Activated CD4-positive, CD25-positive, alpha-beta regulatory T cell (primary cell): ENCODE measurements at places on chromosomes 6 and 20.

GRCh38 chr6:125611573-125612344, 137.7 kb upstream of the HEY2 start:
- DNase-seq = no peak

GRCh38 chr6:155228546-155229166, 35.2 kb upstream of the CLDN20 start:
- DNase-seq = no peak

DNA sequence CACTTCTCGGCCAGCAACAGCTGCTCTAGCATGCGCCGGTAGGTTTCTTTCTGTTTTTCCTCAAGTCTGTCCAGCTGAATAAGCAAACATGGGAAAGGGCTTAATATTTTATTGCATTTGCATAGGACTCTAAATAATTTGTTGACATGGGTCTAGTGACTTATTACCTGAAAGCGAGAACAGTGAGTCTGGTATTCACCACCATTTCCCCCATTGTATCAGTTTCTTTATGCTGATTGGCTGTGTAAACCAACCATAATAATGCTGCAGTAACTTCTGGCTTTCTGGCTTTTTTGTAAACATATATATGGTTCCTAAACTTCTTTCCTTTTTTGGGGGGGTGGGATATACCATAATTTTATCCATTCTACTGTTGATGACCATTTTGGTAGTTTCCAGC, 69.1 kb upstream of the TMEM30A start:
- no peak for DNase-seq

DNA sequence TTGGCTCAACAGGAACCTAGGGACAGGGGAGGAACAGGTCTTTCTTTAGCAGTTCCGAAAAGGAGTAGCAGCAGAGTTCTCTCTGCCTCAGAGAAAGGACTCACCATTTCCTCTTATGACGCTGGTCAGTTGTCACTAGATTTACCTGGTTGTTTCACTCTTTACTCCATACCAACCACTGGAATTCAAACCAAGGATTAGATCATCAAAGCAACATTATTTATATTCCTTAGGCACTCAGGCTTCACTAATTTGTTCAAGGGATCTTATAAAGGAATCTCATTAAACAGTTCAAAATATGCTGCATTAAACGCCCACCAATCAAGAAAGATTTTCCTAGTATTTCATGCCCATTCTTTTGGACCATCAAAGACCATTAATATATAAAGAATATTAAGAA, 1129.5 kb upstream of the MAP3K7 start:
- no peak for DNase-seq

GRCh38 chr6:33981861-33982260, 164.0 kb downstream of the GRM4 start:
- DNase-seq = no peak

GRCh38 chr6:15995493-15995892, 133.4 kb upstream of the MYLIP start:
- DNase-seq = no peak

- DNase-seq = no peak
These were observed 26.1 kb downstream of the NPEPL1 start for GRCh38 chr20:58718729-58719128.

GRCh38 chr6:163175301-163175700, 239.2 kb upstream of the QKI start:
- no peak for DNase-seq

- DNase-seq = no peak
These were observed 14.9 kb downstream of the ZBTB2 start for GRCh38 chr6:151376440-151376839.

DNA sequence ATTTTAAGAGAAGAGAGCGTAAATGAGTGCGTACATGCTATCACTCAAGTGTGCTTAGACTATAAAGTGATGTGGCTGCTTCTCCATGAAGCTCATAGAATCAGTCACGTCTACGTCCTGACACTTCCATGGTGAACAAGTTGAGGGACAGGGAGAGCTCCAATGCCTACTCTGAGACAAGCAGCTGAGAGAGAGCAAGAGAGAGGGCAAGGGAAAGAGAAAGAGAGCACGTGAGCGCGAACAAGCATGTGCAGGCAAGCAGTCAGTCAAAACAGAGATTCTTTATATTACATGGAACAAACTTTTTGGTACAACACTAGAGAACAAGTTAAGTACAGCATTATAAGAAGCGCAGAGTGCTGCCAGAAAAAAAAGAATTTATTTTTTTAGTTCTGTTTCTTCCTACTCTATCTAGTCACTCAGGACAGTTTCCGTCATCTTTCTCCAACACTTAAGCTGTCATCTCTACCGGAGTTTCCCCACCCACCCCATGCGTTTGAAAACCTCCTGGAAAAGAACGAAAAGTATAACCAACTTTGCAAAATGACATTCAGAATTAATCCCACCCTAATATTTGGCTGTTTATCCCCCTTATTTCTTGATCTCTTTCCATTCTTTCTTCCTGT, 61.8 kb downstream of the EPB41L2 start:
- no peak for DNase-seq

- DNase-seq = no peak
These were observed 9.8 kb upstream of the TOX2 start for GRCh38 chr20:43904827-43905177.

DNA sequence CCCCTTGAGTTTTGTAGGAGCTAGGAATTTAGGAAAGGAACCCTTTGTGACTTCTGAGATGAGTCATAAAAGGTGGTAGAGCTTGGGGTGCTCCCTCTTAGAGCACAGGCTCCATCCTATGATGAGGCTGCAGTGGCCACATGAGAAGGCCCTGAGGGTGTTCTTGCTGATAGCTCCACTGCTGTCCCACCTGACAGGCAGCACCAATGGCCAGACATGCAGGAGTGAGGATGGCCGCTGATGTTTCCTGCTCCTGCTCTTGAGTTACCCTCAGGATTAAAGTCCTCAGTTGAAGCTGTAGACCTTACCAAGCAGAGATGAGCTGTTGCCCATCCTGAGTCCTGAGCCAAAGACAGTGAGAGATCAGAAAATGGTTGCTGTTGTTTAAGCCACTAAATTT, 512.1 kb downstream of the CDH26 start:
- no peak for DNase-seq

- no peak for DNase-seq
These were observed 274.7 kb upstream of the ID4 start for GRCh38 chr6:19562468-19562867.

GRCh38 chr6:134169871-134170486, 117.6 kb upstream of the SLC2A12 start:
- no peak for DNase-seq

DNA sequence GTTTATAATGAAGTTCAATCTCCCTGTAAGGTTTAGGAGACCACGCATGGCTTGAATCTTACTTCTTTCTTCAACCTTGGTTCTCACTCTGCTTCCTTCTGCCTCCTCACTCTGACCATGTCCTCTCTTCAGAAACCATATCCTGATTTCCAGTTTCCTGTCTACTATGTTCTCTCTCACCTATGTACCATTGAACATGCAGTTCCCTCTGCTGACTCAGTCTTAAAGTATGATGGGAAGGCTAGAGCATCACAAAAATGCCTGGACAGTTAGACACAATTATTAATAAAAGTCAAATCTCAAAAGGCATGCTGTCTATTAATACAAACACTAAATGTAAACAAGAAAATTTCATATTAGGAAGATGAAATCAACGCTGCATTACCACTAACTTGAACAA, 151.6 kb downstream of the PRKN start:
- no peak for DNase-seq

- DNase-seq = no peak
These were observed 49.3 kb downstream of the SIRPA start for GRCh38 chr20:1944345-1945091.

DNA sequence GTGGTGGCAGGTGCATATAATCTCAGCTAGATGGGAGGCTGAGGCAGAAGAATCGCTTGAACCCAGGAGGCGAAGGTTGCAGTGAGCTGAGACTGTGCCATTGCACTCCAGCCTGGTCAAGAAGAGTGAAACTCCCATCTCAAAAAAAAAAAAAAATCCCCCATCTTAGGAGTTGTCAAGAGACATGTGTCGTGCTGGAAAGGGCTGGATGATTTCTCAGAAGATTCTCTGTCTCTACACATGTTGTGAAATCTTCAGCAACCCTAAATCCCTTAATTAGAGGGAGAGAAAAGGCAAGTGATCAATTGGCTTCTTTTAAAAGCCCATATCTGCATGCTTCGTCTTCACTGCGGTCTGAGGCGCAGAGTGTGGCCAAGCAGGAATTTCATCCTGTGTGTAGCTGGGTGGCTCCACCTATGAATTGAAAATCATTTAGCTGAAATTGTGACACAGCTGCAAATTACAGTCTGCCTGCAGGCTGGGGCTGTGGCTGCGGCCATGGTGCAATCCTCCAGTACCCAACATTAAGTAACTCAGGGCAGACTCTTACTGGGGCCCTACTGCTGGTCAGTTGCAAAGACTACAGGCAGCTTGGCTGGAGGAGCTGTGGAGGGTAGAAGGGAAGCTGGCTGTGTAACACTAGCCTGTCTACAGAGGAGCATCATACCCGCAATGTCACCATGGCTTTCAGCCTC, 3.2 kb upstream of the TGM3 start:
- no peak for DNase-seq

DNA sequence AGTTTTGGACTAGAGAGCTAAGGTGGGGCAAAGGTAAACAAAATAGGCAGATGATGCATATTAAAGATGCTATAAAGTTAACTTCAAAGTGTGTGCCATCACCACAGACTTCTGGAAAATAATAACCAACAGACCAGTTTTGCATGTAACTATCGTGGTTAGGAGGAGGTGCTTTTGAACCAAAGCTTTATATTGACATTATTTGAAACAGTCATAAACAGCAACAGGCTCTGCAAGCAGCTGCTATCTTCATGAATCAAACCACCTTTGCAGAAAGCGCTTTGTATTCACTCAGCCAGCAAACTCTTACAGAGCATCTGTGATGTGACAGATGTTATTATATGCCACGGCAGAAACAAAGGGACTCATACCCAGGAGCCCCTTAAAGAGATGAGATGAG, 81.9 kb downstream of the CRYBG1 start:
- DNase-seq = no peak

- no peak for DNase-seq
These were observed 341.5 kb downstream of the CDH4 start for GRCh38 chr20:61593516-61593915.

DNA sequence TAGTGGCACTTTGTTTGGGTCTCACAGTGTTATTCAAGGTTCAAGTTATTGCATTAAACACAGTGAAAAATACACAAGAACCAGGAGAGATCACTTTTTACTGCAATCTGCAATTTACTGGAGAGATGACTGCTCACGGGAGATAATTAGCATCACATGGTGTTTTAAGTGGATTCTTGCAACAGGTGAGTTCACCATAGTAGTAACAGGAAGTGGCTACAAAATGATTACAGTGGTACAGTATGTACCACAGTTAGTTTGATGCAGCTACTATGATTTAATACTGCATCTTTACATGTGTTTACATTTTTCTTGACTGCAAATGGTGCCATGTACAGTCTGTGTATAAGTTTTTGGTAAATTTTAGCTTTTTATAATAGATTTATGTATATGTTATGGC, 96.5 kb upstream of the SCP2D1 start:
- DNase-seq = no peak

DNA sequence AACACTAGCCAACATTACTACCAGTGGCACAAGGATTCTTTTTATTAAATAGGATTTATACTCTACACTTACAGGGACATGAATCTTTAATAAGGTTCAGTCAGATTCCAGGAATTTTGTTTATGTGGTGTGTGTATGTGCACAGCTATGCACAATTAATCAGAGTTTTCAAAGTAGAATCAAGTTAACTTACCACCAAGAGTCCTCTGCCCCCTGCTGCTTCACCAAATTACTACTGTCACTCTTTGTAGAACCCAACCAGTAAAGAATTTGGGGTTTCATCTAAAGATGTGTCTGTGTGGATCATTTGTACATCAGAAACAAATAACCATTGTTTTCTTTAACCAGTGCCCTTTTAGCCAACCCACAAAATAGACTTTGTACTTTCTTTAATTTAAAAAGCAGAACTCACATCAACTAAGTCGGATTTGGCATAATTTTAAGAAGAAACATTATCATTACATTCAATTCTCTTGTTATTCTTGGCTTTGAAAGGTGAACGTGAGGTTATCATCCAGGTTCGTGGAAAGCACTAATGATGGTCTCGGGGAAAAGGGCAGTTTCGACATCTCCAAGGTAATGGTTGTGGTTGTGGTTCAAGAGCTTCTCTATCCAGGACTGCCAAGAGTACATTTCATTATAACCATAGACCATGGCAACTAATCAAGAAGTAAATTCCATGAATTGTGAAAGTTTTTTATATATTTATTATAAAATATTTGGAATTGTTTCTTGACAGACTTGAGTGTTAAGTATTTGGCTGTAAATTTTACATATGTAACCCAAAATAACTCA, 514.3 kb upstream of the ID4 start:
- no peak for DNase-seq
